Small intestine (tissue), 16 donors: ENCODE measurements at places on chromosomes 4 and X. TPM values are rescaled to one million over a fixed set of nuclear protein-coding genes. Genes with fewer than 3 reads are reported as not detected.

PDZD11 gene
- polyA plus RNA-seq: 54.3 TPM

WAS gene
- 4.9 TPM for polyA plus RNA-seq

GRCh38 chrX:148310426-148311165, 189.8 kb upstream of the AFF2 start:
- H3K36me3 ChIP-seq: no peaks in the 10 kb centered on the region
- H3K27ac ChIP-seq: no peak overlapping the region
- no peak for DNase-seq

GRCh38 chrX:63702556-63702955, 82.5 kb downstream of the ARHGEF9 start:
- H3K27ac ChIP-seq: no peak overlapping the region
- H3K4me1 ChIP-seq: no peaks in the 10 kb centered on the region
- H3K36me3 ChIP-seq: peaks cover 5% of the 10 kb centered on the region
- DNase-seq: no peak

DNA sequence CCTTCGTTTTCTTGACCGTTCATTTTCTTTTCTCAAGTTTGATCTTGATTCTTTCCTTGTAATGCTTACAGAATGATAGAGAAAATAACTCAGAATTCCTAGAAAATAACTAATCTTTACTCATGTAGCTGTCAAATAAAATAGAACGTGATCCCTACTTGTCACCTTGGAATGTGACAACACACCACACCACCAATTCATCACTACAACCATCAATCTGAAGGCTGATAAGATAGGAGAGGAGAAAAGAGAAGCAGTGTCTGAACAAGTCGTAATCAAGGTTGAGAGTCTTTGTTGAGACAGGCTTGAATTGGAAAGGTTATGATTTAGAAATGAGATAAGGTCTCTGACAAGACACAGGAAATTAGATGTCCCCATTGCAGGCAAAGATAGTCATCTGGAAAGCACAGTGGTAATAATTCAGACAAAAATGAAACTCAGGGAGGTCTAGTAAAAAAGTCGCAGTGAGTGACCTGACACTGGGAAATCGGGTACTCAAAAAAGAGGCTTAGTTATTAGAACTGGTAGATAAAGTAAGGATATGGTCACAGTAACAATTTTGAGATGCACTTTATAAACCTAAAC, 456.2 kb downstream of the FAT4 start:
- DNase-seq: no peak
- no peaks in the 10 kb centered on the region for H3K4me1 ChIP-seq
- no peaks in the 10 kb centered on the region for H3K36me3 ChIP-seq
